Fibroblast of the aortic adventitia (primary cell): ENCODE measurements at places on chromosomes 2 and 18. TPM values are rescaled to one million over a fixed set of nuclear protein-coding genes. Genes with fewer than 3 reads are reported as not detected.
A peak's percentile ranks its signal among the peaks of the same experiment; 100 is the strongest.

GRCh38 chr2:19686439-19686838, 215.3 kb downstream of the TTC32 start:
- DNase-seq: no peak

DNA sequence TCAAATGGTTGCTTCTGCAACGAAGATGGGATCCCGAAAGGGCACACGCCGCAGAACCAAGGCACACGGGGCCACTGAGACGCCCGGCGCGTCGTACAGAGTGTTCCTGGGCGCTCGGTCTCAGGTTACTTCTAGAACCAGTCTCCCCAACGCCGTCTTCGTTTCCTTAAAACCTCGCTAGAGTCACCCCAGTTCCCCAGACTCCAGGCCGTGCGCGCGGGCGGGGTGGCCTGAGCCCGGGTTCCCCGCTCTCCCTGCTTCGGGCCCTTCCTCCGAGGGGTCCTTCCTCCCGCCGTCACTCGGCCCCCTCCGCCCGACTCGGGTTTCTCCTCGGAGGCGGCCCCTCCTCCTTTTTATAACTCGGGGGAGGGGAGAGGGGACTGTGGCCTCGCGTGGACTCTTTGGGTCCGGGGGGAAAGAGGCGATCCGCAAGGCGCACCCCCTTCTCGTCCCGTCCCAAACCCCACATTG, 774 bp upstream of the FZD7 start:
- peak; percentile 14 for DNase-seq

DNA sequence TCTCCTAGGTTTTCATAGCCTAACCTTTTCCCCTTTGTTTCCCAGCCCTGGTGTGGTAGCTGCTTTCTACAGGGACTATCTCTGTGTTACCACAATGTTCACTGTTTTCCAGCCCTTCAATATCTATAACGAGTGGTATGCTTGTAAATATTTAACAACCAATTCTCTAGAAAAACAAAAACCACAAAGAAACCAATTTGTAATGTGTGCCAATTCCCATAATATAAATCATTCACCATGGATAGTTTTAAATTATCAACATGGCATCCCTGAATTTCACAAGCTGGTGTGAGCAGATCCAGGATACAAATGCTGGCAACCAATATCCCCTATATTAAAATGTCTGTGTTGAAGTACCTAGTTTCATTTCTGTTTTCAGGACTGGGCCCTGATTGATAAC, 207.5 kb upstream of the FBXO11 start:
- DNase-seq: no peak

DNA sequence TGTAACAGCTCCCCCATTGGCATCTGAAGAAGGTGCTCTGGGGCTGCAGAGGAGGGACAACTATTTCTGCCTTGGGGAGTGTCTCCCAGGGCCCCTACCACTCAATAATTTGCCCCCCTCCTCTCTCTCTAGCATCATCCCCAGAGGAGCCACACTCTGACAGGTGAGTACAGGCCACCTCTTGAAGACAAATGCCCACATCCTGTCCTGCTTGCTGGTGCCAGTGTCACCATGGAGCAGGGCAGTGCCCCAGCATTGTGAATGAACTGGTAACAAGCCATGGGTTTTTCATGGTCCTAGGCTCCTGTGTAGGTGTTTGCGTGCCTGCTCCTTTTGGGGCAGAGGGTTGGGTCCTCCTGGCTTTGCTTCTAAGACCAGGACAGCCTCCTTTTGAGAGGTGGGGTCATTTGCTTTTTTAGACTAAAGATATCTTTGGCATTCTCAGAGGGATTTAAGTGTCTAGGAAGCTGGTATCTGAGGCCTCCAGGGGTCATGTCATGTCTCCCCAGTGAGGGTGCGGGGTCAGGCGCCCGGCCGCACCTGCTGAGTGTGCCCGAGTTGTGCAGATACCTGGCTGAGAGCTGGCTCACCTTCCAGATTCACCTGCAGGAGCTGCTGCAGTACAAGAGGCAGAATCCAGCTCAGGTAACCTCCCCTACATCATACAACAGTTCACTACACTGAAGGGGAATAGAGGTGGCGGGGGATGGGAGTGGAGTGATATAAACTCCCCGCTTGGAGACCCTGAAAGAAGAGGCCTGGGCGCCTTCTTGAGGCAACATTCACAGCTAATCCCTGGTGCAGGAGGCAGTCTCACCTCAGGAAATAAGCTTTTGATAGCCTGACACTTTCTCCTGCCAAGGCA, 1.8 kb downstream of the RETREG2 start:
- no peak for DNase-seq

GRCh38 chr2:38467768-38468455, 90.8 kb upstream of the ATL2 start:
- no peak for DNase-seq

ELOA2 gene
- total RNA-seq: not detected in 2 replicates

DNA sequence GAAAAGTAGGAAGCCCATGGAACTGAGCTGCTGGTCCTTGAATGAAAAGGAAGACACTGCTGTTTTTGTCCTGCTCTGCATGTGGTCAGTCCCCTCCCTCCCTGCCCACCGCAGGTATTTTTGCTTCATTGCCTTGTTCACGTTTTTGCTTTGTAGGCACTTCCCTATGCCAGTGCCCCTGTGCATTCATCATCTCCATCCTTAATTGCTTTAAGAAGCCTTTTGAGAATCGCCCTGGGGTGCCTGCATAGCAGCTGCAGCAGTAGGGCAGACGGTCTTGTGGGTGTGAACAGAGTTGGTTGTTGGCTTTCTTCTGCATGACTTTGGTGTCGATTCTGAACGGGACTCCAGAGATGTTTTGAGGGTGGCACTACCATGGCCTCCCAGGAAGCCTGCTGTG, 97.0 kb downstream of the CABLES1 start:
- DNase-seq: no peak

SLC40A1 gene
- total RNA-seq: 19.7 and 306 TPM in 2 replicates

DNA sequence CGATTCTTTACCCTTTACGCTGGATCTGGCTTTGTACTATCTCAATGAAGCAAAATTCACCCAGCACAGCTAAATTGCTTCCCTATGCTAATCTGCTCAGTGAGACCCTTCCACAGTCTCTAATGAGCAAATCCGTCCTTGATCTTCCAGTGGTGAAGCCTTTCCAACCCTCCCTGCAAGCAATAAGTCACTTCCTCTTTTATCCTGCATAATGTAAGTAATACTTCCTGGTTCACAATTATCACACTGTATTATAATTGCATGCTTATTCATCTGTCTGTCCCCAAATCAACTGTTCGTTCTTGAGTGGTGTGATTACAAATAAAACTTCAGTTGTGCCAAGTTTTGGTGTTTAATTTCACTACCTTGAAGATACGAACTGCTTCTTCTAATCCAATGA, 404.0 kb downstream of the ADCYAP1 start:
- no peak for DNase-seq

TSPYL6 gene
- total RNA-seq: 0.25 TPM in 1 of 2 replicates, not detected in the other

CAVIN2 gene
- 24.1 and 29.8 TPM in 2 replicates for total RNA-seq

PLCL1 gene
- total RNA-seq: 12.4 and 17.7 TPM in 2 replicates

DNA sequence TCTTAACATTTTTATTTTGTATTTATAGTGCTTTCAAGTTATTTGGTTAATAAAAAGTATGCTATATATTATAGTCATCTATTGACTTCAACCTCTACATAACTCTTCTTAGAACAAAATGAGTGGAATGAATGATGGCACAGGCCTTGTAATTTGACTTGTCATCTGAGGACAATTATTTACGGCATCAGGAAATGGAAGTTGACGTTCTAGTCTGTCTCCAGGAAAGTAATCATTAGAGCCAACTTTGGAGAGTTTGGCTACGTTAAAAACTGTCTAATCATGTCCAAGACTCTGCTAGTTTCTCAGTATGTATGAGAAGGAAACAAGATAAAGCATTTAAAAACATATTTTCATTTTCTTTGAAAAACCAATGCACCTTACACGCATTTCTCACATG, 353.6 kb downstream of the ARHGAP15 start:
- peak; percentile 62 for DNase-seq
